Stimulated activated CD4-positive, alpha-beta T cell treated with anti-CD3 and anti-CD28 coated beads, Interleukin-2, amount 100 ng/mL, for 48 hours (primary cell): ENCODE measurements at places on chromosomes 16 and 17.

- no peak for DNase-seq
Observed at GRCh38 chr17:40134184-40134583, 6.2 kb upstream of the CASC3 start.

- DNase-seq: no peak
Observed at GRCh38 chr16:86427433-86427851, 82.9 kb upstream of the FOXF1 start.

- DNase-seq: no peak
Observed at GRCh38 chr17:78400581-78401240, 22.3 kb downstream of the PGS1 start.

DNA sequence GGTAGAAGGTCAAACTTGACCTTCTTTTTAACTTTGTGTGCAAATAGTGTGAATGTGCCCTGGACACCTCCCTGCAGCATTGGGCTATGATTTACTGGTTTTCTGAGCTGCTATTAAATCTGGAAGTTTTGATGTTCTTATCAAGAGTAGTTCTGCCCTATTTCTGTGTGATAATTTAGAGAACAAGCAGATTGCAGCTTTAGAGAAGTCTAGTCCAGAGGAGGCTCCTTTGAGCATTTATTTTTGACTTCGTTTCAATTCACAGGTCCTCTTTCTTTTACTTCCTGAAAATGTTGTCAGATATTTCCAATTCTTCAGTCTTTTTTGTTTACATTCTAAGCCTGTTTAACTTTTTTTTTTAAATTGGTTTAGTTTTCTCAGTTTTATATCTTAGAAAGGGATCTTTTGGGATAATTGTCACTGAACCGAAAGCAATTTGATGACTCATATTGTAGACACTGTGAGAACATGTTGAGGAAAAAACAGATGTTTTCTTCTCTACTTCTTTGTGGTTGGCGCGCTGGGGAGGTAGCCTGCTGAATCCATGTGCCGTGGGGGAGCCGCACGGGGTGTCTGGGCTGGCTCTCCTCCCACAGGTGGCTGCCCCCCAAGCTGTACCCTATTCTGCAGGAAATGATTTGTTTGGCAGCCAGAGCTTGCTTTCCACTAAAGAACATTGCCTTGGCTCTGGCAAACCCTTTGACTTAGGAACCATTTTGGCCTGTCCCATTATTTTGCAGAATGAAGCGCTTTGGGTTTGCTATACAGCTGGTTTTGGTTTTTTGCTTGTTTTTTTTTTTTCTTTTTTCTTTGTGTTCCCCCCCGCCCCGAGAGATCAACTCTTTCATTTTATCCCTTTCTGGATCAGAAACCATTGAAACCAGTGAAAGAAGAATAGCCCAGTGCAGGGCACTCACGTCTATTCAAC, 53.4 kb downstream of the MFSD11 start:
- peak; percentile 6 for DNase-seq

DNA sequence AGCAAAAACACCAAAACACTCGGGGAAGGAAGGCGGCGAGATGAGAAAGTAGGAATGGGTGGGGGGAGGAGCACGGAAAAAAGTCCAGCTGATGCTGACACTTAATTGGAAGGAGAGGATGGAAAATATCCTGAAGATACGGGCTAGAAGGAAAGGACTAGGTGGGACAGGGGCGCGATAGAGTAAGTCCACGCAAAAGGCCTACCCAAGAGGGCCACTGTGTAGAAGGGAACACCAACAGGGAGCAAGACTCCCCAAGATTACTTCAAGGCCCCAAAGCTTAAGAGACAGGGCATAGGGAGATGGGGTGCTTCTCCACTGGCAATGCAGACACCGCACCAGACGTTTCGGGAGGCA, 736 bp downstream of the APPBP2 start:
- DNase-seq: no peak

DNA sequence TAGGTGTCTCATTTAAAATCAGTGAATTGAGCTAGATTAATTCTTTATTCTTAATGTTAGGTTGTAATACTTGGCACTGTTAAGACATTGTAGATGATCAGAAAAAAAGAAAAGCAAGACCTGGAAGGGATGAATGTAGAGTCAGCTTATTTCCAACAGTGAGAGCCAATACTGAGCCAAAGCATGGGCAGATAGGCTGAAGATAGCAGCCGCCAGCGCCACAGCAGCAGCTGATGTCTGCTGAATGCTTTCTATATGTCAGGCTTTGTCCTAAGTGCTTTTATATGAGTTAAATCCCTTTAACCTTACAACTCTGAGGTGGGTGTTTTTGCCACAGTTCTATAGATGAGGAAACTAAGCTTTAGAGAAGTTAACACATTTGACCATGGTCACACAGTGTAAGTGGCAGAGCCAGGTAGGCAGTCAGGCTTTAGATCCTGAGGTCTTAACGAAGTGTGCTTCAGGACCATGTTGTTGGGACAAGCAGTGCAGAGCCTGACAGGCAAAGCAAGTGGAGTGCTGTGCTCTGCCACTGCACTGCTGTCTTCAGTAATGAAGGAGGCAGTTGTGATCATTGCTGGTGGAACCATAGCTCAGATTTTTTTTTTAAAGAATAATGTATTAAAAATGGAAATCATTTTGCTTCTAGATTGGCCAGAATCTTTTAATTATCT, 25.9 kb downstream of the TNRC6A start:
- DNase-seq: no peak

DNA sequence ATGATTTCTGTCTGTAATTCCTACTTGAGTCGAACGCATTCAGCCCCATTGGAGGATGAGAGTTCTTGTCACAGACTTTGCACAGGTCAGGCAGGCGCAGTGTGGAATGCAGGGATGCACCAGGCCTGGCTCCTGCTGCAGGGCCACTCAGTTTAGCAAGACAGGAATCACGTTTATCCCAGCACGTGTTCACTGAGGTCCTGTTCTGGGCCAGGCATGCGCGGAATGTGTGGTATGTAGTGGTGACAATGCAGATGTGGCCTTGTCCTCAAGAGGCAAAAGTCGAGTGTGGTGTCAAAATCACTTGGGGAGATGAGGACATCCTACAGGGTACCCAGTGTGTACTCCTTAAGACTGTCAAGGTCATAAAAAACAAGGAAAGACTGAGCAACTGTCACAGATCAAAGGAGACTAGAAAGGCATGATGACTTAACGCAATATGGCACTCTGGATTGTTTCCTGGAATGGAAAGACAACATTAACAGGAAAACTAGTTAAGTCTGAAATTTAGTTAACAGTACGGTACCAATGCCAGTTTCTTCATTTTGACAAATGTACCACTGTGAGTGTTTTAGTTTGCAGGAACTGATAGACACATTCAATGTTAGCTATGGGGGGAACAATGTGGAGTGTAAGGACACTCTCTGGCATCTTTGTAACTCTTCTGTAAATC, 121.5 kb upstream of the ADAMTS18 start:
- no peak for DNase-seq

GRCh38 chr17:44919885-44920564, 4.7 kb upstream of the GFAP start:
- peak; percentile 54 for DNase-seq

- no peak for DNase-seq
Observed at GRCh38 chr16:12097523-12098428, 121.2 kb downstream of the SNX29 start.

DNA sequence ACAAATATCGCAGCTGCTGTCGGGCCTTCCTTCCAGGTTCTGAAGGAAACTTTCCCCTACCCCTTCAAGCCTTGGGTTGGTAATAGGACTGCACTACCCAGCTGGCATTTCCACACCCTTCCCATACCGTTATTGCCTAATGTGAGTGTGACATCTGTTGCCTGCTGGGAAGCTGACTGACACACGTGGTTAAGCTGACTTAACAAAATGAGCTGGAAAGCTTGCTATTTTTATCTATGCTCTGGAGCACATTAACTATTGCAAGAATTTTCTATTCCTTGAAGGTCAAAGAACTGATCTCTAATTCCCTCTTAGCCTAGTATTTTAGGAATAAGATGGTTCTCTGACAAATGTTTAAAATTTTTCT, 79.5 kb downstream of the PMP22 start:
- DNase-seq: no peak

DNA sequence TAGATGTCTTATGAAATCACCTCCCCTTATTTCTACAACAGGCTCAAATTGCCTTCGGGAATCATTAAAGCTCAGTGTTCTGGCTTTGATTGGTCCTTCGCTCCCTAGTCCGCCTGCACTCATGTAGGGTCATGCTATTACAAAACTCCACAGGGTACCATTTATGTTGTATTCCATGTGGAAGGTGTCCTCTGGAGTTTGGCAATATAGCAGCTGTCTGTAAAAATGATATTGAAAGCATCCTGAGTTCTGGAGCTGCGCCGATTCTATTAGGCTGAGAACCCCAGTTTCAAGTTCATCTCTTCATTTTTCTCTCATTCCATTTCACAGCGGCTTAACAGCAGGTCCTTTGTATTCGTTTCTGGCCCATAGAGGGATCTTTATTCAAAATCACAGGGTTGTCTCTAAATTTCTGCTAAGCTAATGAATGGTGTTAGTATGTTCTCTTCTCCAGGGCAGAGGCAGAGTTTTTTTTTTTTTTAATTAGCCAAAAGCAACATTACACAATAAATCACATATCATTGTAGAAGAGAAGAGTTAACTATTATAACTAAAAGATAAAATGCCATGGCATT, 71.9 kb upstream of the TEKT1 start:
- no peak for DNase-seq

GRCh38 chr17:2909175-2909845, 113.1 kb downstream of the RAP1GAP2 start:
- DNase-seq: no peak

DNA sequence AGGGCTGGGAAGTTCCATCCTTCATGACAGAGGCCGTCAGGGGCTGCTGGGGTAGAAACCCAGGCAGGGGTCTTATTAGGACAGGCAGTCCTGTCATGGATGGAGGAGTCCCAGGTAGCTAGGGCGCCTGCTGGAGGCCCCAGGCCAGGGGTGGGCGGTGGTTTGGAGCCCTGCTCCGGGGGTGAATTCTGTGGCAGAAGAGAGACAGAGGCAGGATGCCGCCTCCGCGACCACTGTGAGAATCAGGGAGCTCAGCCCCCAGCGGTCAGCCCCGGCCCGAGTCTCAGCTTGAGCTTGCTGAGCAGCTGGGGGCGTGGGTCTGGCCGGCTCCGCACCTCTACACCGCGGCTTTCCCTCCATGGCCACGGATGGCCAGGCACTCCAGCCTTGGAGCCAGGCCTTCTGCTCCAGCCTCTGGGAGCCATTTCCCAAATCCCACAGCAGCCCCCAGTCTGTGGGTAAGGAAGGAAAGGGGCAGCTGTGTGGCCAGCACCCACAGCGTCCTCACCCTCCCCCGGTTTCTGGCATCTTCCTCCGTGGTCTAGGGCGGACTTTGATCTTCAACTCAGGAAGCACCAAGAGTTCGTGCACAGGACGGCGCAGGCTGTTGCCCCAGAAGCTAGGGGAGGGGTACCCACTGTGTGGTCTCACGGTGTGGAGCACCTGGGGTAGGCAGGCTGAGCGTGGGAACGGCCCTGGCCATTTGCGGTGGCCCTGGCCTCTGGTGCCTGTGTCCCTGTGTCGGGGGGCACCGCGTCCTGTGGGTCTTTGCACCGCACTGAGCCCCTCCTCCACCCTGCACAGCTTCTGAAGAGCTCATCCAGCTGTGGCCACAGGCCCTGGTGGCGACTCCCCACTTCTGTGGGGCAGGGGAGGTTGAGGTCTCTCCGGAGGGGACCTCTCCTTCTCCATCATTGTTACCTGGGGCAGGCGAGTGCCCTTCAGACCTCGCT, 14.1 kb downstream of the CD7 start:
- no peak for DNase-seq

DNA sequence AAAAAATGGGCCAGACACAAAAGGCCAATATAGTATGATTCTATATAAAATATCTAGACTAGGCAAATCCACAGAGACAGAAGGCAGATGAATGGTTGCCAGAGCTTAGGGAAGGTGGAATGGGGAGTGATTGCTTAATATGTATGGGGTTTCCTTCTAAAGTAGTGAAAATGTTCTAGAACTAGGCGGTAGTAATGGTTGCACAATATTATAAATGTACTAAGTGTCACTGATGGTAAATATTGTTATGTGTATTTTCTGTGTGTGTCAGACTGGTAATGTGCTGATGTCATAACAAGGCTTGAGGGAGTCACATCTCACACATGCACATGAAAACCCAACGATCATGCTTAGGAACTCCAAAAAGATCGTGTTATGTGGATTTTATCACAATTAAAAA, 106.9 kb upstream of the SIAH1 start:
- DNase-seq: no peak

GRCh38 chr16:85286951-85287814, 174.9 kb upstream of the CIBAR2 start:
- DNase-seq: no peak

GRCh38 chr17:12388226-12388625, 277.5 kb upstream of the MYOCD start:
- DNase-seq: no peak

- DNase-seq: no peak
Observed at GRCh38 chr17:279331-279730, 73.3 kb downstream of the RPH3AL start.

GRCh38 chr16:51682905-51683304, 531.8 kb upstream of the SALL1 start:
- no peak for DNase-seq

DNA sequence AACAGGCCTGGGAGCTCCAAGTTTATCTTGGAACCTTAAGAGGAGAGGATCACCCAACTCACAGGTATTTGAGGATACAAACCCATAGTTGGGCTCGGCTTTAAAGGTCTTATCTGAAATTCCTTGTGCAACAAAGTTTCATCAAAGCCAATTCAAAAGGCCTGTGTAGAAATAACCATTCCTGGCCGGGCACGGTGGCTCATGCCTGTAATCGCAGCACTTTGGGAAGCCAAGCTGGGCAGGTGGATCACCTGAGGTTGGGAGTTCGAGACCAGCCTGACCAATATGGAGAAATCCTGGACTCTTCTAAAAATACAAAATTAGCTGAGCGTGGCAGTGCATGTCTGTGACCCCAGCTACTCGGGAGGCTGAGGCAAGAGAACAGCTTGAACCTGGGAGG, 28.7 kb downstream of the C16orf54 start:
- no peak for DNase-seq

GRCh38 chr17:29698837-29699236, 76.1 kb upstream of the CORO6 start:
- DNase-seq: no peak

- no peak for DNase-seq
Observed at GRCh38 chr17:59287891-59288290, 43.6 kb upstream of the YPEL2 start.

DNA sequence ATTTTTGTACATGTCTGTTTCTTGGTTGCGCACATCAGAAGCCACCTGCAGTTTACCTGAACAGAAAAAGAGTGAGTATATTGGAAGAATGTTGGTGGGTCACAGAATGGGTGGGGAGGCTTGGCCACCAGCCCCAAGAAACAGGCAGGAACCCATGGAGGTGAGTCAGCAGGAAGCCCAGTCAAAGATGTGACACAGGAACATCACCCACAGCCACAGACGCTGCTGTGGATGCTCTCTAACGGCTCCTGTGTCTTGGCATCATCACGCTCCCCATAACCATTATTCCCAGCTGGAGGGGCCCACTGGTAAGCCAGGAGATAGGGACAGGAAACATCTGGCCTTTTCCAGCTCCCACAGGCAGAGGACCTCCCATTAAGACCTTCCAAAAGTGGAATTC, 94.0 kb upstream of the WSB1 start:
- DNase-seq: no peak

GRCh38 chr16:72895951-72896350, 152.0 kb downstream of the ZFHX3 start:
- no peak for DNase-seq
